NCI-H2081 (cell line): ENCODE measurements at places on chromosomes 1 and 21.

DNA sequence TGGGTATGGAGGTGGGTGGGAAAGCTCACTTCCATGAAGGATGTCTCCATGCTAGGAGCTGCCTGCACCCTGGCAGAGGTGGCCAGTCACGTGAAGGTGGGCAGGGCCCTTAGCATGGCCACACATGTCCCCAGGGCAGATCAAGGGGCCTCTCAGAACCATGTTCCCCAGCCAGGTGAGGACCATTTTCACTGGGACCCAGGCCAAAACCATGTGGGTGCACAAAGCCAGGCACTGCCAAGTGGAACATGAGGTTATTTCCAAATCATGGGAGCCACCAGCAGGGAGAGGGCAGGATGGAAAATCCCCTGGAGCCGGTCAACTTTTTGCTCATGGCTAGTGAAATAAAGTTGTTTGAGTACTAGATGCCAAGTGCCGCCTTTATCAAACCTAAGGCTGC is 9.7 kb downstream of the ZNF692 start:
- DNase-seq: no peak

DNA sequence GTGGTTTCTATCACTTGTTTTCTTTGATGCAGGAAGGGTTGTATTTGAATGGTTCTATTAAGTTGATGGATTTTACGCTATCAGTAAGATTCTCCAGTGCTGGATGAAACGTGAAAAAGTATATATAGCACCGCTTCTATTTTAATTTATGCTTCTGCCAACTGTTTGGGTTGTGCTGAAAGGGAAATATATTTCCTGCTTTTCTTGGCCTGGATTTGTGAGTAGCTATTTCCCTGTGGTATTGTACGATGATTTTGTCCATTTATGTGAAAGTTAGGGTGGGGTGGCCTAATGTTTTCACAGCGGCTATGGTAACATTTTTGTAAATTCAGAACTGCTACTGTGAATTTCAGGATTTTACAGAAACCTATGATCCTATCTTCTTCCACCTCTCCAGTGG is 322 bp downstream of the C1orf162 start:
- DNase-seq: no peak

DNA sequence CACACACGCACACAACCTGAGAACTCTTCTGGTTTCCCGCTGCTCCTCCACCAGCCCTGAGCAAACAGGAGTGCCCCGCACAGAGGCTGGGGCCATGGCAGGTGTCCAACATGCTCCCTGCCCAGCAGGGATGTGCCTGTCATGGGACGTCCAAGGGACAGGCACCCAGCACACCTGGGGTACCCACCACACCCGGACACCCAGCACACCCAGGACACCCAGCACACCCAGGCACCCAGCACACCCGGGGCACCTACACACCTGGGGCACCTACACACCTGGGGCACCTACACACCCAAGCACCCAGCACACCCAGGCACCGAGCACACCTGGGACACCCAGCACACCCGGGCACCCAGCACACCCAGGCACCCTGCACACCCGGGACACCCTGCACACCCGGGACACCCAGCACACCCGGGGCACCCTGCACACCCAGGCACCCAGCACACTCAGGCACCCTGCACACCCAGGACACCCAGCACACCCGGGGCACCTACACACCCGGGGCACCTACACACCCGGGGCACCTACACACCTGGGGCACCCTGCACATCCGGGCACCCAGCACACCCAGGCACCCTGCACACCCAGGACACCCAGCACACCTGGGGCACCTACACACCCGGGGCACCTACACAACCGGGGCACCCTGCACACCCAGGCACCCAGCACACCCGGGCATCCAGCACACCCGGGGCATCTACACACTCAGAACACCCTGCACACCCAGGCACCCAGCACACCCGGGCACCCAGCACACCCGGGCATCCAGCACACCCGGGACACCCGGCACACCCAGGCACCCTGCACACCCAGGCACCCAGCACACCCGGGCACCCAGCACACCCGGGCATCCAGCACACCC is 37.9 kb downstream of the UBE2G2 start:
- DNase-seq: no peak

GRCh38 chr1:114458237-114458777 is 52.7 kb downstream of the TRIM33 start:
- DNase-seq: no peak

GRCh38 chr1:20381961-20382360 is 91.3 kb downstream of the VWA5B1 start:
- no peak for DNase-seq

DNA sequence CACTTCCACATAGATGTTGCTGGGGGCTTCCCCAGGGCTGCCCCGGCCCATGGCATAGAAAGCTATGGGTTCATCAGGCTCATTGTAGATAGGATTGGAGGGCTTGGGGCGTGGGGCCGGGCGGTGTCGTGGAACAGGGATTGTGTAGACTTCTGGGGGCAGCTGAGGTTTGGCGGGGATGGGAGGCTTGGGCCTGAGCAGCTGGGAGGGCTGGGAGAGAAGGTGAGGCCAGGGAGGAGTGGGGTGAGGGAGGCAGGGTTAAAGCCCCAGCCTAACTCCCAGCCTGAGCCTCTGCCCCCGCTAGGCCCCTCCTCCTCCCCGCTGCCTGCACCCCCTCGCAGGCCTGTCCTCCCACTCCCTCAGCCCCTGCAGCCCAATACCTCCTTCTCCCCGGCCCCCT is 7.4 kb downstream of the SH2D2A start:
- DNase-seq: no peak

GRCh38 chr1:225909477-225909876 is 14.6 kb downstream of the PYCR2 start:
- no peak for DNase-seq

GRCh38 chr21:38273745-38274542 is 17.2 kb downstream of the KCNJ15 start:
- DNase-seq: no peak

DNA sequence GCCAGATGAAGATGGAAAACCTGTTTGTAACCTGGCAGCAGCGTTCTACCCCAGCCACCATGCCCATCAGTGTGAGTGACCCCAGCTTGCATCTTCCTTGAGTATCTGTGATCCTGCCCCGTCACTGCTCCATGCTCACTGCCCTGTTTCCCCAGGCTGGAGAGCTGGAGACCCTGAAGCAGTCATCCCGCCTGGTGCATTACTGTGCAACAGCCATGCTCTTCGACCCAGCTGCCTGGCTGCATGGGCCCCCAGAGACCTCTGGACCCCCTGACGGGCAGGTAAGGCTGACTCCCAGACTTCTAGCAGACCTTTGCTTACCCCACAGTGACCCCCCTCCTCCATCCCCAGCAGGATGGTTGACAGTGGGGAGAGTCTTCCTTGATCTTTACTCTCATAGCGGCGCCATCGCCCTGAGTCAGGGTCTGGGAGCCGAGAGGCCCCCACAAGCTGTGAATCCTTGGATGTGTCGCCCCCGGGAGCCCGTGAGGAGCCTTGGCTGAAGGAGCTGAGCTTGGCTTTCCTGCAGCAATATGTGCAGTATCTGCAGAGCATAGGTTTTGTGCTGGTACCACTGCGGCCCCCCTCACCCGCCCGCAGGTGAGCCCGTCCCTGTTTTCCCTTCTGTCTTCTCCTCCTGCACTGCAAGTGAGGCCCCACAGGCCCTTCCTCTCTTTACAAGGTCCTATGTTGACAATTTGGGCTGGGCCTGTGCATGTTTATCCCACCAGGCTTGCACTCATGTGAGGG is 10.4 kb downstream of the HYI start:
- DNase-seq: no peak

- no peak for DNase-seq
Measured at GRCh38 chr1:34914958-34915357, 14.5 kb downstream of the DLGAP3 start.

DNA sequence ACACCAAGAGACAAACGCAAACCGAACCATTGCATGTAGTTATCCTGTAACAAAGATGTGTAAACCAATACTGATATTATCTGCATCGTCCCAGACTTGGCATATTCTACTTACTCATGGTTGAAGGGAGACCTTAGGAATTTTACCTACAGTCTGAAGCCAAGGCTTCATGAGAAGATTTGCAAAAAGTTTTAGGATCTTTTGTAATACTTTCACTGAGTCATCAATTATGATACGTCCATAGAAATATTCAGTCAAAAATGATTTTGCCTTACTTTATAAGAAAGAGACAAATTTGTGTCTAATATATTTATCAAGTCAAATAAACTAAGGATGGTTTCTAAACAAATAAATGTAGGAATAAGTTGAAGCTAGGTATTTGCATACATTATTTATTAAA is 1176.1 kb upstream of the ADGRL2 start:
- DNase-seq: no peak

DNA sequence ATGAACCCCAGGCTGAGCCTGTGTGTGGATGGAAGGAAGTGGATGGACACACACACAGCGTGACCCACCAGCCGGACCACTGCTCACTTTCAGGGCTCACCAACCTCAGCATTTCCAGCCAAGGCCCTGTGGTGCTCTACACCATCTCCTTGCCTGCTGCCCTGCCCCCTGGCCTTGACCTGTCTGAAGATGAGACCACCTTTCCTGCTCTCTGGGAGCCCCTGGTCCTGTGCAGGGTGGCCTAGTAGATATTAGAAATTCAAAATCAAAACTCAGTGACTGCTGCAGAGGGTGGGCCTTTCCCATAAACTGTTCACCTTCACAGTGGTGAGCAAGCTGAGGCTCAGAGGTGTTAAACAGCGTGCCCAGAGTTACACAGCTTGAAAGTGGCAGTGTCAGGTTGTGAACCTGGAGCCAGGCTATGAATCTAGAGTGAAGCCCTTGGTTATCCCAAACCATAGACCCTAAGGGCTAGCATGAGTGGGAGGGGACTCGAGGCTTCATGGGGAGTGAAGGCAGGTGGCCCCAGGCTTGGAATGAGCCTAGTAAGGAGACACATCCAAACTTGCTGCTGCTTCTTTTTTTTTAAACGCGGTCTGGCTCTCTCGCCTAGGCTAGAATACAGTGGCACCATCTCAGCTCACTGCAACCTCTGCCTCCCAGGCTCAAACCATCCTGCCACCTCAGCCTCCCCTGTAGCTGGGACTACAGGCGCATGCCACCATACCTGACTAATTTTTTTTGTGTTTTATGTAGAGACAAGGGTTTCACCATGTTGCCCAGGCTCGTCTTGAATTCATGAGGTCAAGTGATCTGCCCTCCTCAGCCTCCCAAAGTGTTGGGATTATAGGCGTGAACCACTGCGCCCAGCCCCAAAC is 41.5 kb downstream of the MAN1C1 start:
- DNase-seq: no peak

- DNase-seq: no peak
Measured at GRCh38 chr1:94719926-94720793, 100.0 kb upstream of the SLC44A3 start.

GRCh38 chr1:77905603-77906002 is 17.2 kb downstream of the NEXN start:
- no peak for DNase-seq

DNA sequence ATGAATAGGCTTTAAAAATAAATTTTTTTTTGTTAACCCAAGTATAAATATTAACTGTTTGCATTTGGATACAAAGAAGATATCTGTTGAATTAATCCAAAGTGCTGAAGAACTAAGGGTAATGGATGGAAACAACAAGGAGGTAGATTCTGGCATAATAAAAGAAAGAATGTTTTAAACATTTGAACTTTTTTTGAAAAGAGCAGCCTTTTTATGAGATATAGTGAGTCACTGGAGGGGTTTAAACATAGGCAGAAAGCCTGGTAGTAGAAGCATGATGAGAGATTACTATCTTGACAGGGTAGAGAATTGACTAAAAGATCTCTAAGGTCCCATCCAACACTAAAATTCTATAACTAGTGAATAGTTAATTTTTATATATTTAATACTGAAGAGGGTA is 2.7 kb downstream of the MIER1 start:
- no peak for DNase-seq

GRCh38 chr21:42026082-42026435 is 15.9 kb upstream of the ZBTB21 start:
- DNase-seq: no peak

- no peak for DNase-seq
Measured at GRCh38 chr1:90955769-90956168, 66.1 kb downstream of the ZNF644 start.

- DNase-seq: no peak
Measured at GRCh38 chr1:185080422-185080821, 35.1 kb downstream of the RNF2 start.

DNA sequence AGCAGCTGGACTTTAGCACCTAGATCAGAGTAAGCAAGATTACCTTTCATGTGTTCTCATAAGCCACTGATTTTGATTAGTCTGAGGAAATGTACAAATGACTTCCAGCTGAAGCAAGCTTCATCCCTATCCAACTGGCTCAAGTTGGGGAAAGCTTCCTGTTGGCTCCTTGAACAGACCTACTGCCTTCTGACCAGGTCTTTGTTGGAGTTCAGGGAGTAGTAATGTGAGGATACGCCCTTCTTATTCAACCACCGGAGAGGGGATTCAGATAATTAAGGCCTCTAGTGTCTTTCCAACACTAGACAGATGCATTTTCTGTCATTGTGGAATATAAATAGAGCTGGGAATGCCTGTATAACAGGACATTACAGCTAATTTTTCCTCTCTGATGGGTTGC is 268.9 kb downstream of the TGFB2 start:
- no peak for DNase-seq

GRCh38 chr1:100349246-100349645 is 3.1 kb upstream of the CDC14A start:
- no peak for DNase-seq

GRCh38 chr1:186536273-186536890 is 75.5 kb upstream of the PDC start:
- no peak for DNase-seq

GRCh38 chr1:84726593-84727499 is 36.6 kb upstream of the SSX2IP start:
- no peak for DNase-seq

- DNase-seq: peak; percentile 5
Measured at GRCh38 chr1:61181067-61182038, 99.0 kb downstream of the NFIA start.

GRCh38 chr1:151970626-151971025 is 23.0 kb downstream of the S100A10 start:
- DNase-seq: no peak

GRCh38 chr1:98546319-98546718 is 115.2 kb upstream of the SNX7 start:
- no peak for DNase-seq

GRCh38 chr1:176448340-176448739 is 14.6 kb upstream of the PAPPA2 start:
- no peak for DNase-seq

- no peak for DNase-seq
Measured at GRCh38 chr1:203065986-203066385, 19.8 kb downstream of the MYOG start.

GRCh38 chr1:4147509-4147908 is 247.4 kb upstream of the C1orf174 start:
- DNase-seq: no peak

GRCh38 chr1:241531195-241532161 is 700 bp upstream of the KMO start:
- peak; percentile 88 for DNase-seq

GRCh38 chr1:244012202-244012601 is 38.9 kb upstream of the ZBTB18 start:
- no peak for DNase-seq

- DNase-seq: peak; percentile 66
Measured at GRCh38 chr1:153985941-153986761, at the start of gene RAB13. TSS of gene RAB13 (minus strand) at chr1:153986339. CDS start at chr1:153986236, 103 bp downstream.
